Stimulated activated naive CD8-positive, alpha-beta T cell treated with anti-CD3 and anti-CD28 coated beads, Interleukin-15, amount 100 ng/mL, for 72 hours (primary cell): ENCODE measurements at places on chromosomes 12 and 14.

DNA sequence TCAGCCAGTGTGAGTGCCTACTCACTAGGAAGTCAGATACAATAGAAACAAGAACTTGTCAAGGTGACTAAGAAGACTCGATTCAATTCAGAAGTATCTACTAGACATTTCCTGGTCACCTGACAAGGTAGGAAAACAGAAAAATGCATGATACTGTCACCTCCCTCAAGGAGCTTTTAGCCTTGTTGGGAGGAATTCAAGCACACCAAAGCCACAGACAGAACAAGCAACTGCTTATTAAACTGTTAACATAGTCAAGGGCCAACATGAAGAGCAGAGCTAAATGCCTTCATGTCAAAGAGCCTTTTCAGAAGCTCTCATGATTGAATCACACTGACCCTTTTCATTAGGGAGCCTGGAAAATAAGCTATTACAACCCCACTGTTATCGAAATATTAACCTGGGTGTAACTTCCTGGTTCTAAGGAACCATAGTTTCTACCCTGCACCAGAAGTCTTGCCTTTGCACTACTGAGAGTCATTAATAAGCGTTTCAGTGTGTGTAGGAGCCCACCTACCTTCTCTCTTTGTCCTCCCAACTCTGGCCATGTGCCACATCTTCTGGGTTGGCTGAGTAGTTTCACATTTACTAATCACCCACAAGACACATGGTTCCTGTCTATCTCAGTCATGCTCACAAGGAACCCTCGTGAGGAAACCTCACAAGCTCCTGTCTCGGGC is 31.0 kb upstream of the LGALS3 start:
- peak; percentile 69 for DNase-seq

GRCh38 chr14:57403521-57403864 is 13.1 kb downstream of the NAA30 start:
- DNase-seq: no peak

- DNase-seq: no peak
These were observed 174.9 kb upstream of the FAR2 start for GRCh38 chr12:28974166-28974565.

- DNase-seq: no peak
These were observed 11.6 kb downstream of the RFX4 start for GRCh38 chr12:106594447-106594846.

- DNase-seq: no peak
These were observed 30.4 kb upstream of the PLEKHG6 start for GRCh38 chr12:6280053-6280469.

DNA sequence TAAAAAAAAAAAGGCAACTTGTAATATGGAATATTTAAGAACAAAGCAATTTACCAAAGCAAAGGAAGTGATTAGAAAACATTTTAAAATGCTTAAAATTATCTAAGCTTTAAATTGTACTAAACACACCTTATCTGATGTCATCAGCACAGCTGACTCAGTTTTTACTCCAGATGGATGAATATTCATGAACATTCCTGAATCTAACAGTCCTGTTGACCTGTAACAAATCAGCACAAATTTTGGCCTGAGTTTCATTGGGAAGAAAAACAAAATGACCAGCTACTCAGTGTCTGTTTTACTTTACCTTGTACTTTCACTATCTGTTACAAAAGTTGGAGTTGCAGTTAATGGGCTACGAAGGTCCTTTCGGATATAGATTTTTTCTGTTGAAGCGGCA is 16.0 kb downstream of the NR2C1 start:
- no peak for DNase-seq

GRCh38 chr12:131115766-131116467 is 162.2 kb downstream of the ADGRD1 start:
- no peak for DNase-seq

DNA sequence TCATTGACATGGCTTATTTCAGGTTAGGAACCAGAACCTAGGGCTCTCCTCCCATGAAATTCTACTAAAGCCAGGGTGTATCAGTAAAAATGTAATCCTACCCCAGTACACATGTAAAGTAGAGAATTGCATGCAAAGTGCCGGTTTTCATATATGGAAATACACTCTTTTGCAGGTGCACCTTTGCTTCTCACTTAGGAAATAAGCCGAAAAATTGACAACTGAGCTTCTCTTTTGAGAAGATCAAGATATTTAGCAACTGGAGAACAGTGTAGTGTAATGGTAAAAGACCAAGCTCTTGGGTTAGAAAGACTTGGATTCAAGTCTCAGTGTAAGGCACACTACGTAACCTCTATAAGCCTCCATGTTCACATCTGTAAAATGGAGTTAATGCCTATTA is 82.4 kb downstream of the SLC38A6 start:
- no peak for DNase-seq

DNA sequence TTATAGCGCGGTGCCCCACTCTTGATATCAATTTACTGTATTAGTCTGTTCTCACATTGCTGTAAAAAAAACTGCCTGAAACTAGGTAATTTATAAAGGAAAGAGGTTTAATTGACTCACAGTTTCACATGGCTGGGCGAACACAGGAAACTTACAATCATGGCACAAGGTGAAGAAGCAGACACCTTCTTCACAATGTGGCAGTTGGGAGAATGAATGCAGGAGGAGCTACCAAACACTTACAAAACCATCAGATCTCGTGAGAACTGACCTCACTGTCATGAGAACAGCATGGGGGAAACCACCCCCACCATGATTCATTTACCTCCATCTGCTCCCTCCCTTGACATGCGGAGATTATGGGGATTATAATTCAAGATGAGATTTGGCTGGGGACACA is 42.3 kb downstream of the FBXO34 start:
- no peak for DNase-seq

GRCh38 chr12:123101526-123101925 is 49.4 kb downstream of the PITPNM2 start:
- DNase-seq: no peak

- DNase-seq: no peak
These were observed 8.3 kb downstream of the PYGL start for GRCh38 chr14:50936016-50936340.

DNA sequence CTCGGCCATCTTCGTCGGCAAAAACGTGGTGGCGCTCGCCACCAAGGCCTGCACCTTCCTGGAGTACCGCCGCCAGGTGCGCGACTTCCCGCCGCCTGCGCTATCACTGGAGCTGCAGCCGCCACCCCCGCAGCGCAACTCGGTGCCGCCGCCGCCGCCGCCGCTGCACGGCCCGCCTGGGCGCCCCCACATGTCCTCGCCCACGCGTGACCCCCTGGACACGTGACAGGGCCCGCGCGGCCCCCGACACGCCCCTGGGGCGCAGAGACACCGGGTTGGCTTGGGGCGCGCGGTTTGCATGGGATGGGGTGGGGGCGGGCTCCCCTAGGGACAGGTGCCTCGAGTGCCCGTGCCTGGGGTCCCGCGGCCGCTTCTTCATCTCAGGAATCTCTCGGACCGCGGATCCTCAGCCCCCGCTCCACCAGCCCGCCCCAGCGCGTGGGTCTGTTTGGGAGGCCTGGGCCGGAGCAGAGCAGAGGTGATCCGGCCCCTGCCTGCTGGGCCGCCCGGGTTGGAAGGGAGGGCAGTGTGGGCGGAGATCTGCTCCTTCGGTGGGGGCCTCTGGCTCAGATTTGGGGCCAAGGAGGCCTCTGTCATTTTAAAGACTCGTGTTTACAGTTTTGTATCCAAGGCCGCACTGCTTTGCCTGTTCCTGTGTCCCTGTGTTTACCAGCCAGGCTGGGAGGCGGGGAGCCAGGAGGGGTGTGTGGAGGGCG is 3.3 kb downstream of the TMEM121 start:
- peak; percentile 32 for DNase-seq

- DNase-seq: no peak
These were observed 84.2 kb downstream of the GCH1 start for GRCh38 chr14:54818201-54819133.

GRCh38 chr12:106033161-106033675 is 105.5 kb downstream of the NUAK1 start:
- DNase-seq: no peak

- no peak for DNase-seq
These were observed 197.2 kb upstream of the NUDT4 start for GRCh38 chr12:93180566-93180965.

- peak; percentile 55 for DNase-seq
These were observed 5.9 kb upstream of the GDF11 start for GRCh38 chr12:55736780-55737580.
